Bone marrow (tissue), 2 donors: ENCODE measurements at places on chromosomes 1 and 21.

- no peak for DNase-seq
Observed at GRCh38 chr21:38790961-38791360, 14.8 kb upstream of the ETS2 start.

DNA sequence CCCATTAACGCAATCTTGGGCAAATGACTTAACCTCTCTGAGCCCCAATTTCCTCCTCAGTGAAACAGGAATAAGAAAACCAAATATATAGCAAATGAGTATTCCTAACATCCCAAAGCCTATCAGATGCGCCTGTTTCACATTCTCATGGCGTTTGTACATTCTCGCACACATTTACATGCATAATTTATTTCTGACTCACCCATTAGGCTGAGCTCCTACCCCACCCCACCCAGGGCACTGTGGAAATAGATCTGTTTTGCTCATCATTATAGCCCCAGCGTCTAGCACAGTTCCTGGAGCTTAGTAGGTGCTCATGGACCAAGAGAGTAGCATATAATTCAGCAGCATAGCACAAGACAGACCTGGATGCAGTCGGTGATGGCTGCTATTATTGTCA is 146.1 kb upstream of the VANGL1 start:
- no peak for DNase-seq

DNA sequence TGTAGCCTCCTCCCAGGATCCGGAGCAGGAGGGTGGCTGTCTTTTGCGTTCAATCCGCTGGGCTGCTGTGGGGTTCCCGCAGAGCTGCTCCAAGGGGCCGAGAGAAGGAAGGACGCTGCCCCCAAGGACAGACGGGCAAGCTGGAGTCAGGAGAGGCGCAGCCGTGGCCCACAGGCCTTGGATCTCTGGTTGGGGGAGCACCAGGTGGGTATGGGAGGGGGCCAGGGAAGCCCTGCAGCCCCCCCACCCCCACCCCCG is 15.9 kb upstream of the SKI start:
- DNase-seq: no peak

DNA sequence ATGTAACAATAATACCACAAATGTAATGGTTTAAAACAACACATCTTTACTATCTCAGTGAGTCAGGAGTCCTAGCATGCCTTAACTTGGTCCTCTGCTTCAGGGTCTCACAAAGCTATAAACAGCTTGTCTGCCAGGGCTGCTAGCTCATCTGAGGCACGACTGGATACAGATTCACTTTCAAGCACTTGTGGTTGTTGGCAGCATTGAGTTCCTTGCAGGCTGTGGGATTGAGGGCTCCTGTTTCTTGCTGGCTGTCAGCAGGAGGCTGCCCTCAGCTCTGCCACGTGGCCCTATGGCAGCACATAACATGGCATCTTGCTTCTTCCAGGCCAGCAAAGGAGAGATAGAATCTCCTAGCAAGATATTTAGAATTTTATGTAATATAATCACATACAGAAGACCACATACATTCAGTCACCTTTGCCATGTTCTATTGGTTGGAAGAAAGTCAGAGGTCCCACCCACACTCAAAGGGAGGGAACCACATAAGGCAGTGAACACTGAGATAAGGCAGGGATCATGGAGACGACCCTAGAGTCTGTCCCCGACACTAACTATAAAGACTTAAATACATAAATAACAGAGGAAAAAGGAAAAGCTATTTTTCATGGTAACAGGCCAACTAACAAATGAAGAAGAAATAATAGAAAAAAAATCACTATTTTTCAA is 18.9 kb upstream of the IPP start:
- DNase-seq: no peak

DNA sequence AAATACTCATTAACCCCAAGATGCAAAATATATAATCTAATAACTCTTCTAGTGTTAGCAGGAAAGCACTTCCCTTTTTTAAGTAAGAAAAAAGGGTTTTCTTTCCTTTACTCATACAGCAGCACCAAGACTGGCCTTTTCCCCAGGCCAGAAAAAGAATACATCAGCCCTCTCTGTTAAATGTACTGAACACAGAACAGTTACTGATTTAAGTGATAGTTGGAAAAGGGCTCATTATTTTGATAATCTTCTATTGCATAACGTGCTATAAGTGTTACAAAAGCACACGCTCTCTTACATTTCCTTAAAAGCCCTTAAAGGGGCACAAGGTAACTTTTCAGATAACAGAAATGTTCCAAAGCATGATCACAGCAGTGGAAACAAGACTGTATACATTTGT is 142.9 kb downstream of the TIAM1 start:
- DNase-seq: no peak

- DNase-seq: no peak
Observed at GRCh38 chr21:14876524-14876840, 188.3 kb downstream of the NRIP1 start.
